ENCODE measurements at places on chromosomes 1 and 21.

- no peak overlapping the region for H3K27ac ChIP-seq
- DNase-seq: peak; percentile 27
- no peaks in the 10 kb centered on the region for H3K27me3 ChIP-seq
- H3K4me3 ChIP-seq: no peak overlapping the region
- H3K36me3 ChIP-seq: no peaks in the 10 kb centered on the region
These were observed 1.5 kb downstream of the TTC34 start for GRCh38 chr1:2799811-2800663.

- peak overlapping the region; percentile 26 for H3K27ac ChIP-seq
- H3K27me3 ChIP-seq: peaks cover 35% of the 10 kb centered on the region
- H3K4me1 ChIP-seq: peaks cover 28% of the 10 kb centered on the region
- H3K36me3 ChIP-seq: no peaks in the 10 kb centered on the region
- DNase-seq: peak; percentile 59
- peak overlapping the region; percentile 89 for H3K4me3 ChIP-seq
These were observed 1.1 kb downstream of the COL9A2 start for GRCh38 chr1:40315795-40316594.

DNA sequence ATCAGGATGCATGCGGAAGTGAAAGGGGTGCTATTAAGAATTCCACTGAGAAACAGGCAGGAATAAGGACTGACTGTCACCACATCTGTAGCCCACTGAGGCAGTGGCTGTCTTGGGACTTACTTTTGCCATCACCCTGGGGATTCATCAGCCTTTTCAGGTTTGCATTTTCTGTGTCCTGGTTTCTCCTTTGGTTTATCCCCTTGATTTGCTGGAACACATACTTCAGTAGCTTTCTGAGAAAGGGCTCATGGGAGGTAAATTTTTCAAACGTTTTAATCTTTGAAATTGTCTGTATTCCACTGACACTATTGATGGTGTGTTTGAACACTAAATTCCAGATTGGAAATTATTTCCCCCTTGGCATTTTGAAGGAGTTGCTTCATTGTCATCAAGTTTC, 80.2 kb upstream of the ACTRT2 start:
- H3K27ac ChIP-seq: no peak overlapping the region
- DNase-seq: no peak
- no peaks in the 10 kb centered on the region for H3K27me3 ChIP-seq
- no peak overlapping the region for H3K4me3 ChIP-seq
- H3K36me3 ChIP-seq: no peaks in the 10 kb centered on the region

GRCh38 chr1:245987577-245987976, 519.5 kb downstream of the SMYD3 start:
- DNase-seq: no peak
- no peak overlapping the region for H3K4me3 ChIP-seq
- no peaks in the 10 kb centered on the region for H3K27me3 ChIP-seq
- H3K36me3 ChIP-seq: peaks cover 8% of the 10 kb centered on the region
- no peak overlapping the region for H3K27ac ChIP-seq
- H3K4me1 ChIP-seq: peaks cover 4% of the 10 kb centered on the region

DNA sequence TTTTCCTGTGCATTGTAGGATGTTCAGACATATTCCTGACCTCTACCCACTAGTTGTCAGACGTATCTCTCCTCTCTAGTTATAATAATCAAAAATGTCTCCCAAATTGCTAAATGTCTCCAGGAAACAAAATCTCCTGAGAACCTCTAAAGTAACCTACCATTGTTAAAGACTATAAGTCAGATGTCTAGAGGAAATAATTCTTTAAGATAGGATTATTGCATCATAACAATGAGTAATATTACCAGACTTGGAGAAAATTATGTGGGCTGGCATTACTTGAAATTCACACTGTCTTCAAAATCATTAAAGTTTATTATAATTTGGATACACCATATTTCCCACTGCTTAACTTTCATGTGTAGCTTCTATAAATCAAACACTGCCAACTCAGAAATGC, 643.0 kb upstream of the ADGRL2 start:
- no peak overlapping the region for H3K27ac ChIP-seq
- DNase-seq: no peak
- H3K4me3 ChIP-seq: no peak overlapping the region
- H3K36me3 ChIP-seq: no peaks in the 10 kb centered on the region

- no peaks in the 10 kb centered on the region for H3K27me3 ChIP-seq
- no peak overlapping the region for H3K27ac ChIP-seq
- H3K4me3 ChIP-seq: no peak overlapping the region
These were observed 39.0 kb downstream of the COQ8A start for GRCh38 chr1:226979115-226979516.

- H3K4me1 ChIP-seq: no peaks in the 10 kb centered on the region
- peaks cover 21% of the 10 kb centered on the region for H3K27me3 ChIP-seq
- no peak overlapping the region for H3K27ac ChIP-seq
- H3K36me3 ChIP-seq: no peaks in the 10 kb centered on the region
These were observed 82.8 kb upstream of the BEND5 start for GRCh38 chr1:48859456-48859855.

GRCh38 chr21:46425571-46425970, 33.1 kb upstream of the DIP2A start:
- no peaks in the 10 kb centered on the region for H3K27me3 ChIP-seq
- H3K36me3 ChIP-seq: peaks cover 14% of the 10 kb centered on the region
- H3K27ac ChIP-seq: peak overlapping the region; percentile 97
- DNase-seq: peak; percentile 80
- peaks cover 21% of the 10 kb centered on the region for H3K4me1 ChIP-seq

GRCh38 chr1:24216276-24217074, 29.4 kb upstream of the IFNLR1 start:
- DNase-seq: no peak
- no peaks in the 10 kb centered on the region for H3K4me1 ChIP-seq
- no peak overlapping the region for H3K4me3 ChIP-seq
- no peak overlapping the region for H3K27ac ChIP-seq
- H3K27me3 ChIP-seq: peaks cover 50% of the 10 kb centered on the region
- H3K36me3 ChIP-seq: no peaks in the 10 kb centered on the region

DNA sequence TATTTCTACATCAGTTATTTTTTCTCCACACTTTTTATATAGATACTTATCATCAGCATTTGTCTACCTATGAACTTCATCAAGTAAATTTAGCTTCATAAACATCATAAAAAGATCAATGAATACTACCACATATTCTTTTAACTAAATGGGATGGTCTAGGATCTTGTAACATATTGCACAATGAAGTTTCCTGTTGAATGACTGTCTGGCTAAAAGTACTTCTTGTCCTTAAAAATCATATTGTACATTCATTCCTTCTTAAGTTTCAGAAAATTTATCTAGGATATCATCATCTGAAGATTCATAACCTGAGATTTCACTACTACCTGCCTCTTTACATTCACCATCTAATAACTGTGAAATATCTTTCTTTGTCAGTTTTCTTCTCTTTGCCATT, 69.0 kb downstream of the MAGI3 start:
- H3K4me3 ChIP-seq: no peak overlapping the region
- H3K36me3 ChIP-seq: no peaks in the 10 kb centered on the region
- peaks cover 4% of the 10 kb centered on the region for H3K27me3 ChIP-seq
- H3K4me1 ChIP-seq: no peaks in the 10 kb centered on the region

DNA sequence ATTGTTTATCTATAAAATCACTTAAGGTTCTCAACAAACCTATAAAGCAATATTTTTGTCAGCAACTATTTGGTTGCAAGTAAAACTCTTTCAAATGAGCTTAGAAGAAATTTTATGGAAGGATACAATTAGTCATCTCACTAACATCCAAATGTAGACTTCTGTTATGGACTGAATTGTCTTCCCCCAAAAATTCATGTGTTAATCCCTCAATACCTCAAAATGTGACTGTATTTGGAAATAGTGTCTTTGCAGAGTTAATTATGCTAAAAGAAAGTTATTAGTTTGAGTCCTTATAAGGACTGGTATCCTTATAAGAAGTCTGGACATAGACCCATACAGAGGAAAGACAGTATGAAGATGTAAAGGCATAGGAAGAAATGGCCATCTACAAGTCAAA, 357.8 kb upstream of the PRMT6 start:
- H3K36me3 ChIP-seq: no peaks in the 10 kb centered on the region
- no peak overlapping the region for H3K4me3 ChIP-seq
- DNase-seq: no peak
- no peak overlapping the region for H3K27ac ChIP-seq
- no peaks in the 10 kb centered on the region for H3K4me1 ChIP-seq

- peaks cover 7% of the 10 kb centered on the region for H3K4me1 ChIP-seq
- peaks cover 10% of the 10 kb centered on the region for H3K36me3 ChIP-seq
- H3K27me3 ChIP-seq: no peaks in the 10 kb centered on the region
- H3K4me3 ChIP-seq: no peak overlapping the region
- no peak overlapping the region for H3K27ac ChIP-seq
These were observed 58.2 kb upstream of the MPC2 start for GRCh38 chr1:167995038-167995437.

DNA sequence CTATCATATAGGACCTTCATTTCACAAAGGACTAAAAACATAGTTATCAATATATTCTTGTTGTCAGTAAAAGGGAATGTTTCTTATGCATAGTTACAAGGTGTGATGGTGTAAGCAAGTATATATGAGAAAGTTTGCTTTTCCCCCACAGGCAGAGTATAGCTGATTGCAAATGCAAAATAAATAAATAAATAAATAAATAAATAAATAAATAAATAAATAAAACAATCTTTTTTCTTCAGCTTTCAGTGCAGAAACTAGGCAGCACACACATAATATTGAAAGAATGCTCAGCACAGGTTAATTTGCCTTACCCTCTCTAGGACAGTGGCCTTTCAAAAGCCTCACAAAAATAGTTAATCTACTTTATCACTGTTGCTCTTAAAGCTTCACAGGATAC, 138.8 kb downstream of the BRINP3 start:
- H3K36me3 ChIP-seq: no peaks in the 10 kb centered on the region
- H3K27ac ChIP-seq: no peak overlapping the region

- no peaks in the 10 kb centered on the region for H3K36me3 ChIP-seq
- H3K4me1 ChIP-seq: peaks cover 6% of the 10 kb centered on the region
- H3K27me3 ChIP-seq: no peaks in the 10 kb centered on the region
- H3K4me3 ChIP-seq: no peak overlapping the region
- no peak for DNase-seq
- no peak overlapping the region for H3K27ac ChIP-seq
These were observed 44.7 kb downstream of the EIF2B3 start for GRCh38 chr1:44941424-44942324.

GRCh38 chr1:221089273-221089672, 210.0 kb downstream of the HLX start:
- DNase-seq: no peak
- no peak overlapping the region for H3K4me3 ChIP-seq
- no peaks in the 10 kb centered on the region for H3K4me1 ChIP-seq

GRCh38 chr1:26743426-26744059, 44.2 kb upstream of the PIGV start:
- peak overlapping the region; percentile 85 for H3K4me3 ChIP-seq
- H3K4me1 ChIP-seq: peaks cover 62% of the 10 kb centered on the region
- H3K27ac ChIP-seq: peak overlapping the region; percentile 97
- no peak for DNase-seq
- peaks cover 59% of the 10 kb centered on the region for H3K36me3 ChIP-seq

- no peak for DNase-seq
- H3K4me1 ChIP-seq: no peaks in the 10 kb centered on the region
- H3K27ac ChIP-seq: no peak overlapping the region
- no peak overlapping the region for H3K4me3 ChIP-seq
- H3K27me3 ChIP-seq: peaks cover 11% of the 10 kb centered on the region
These were observed 120.0 kb downstream of the SETD4 start for GRCh38 chr21:35940074-35940927.

DNA sequence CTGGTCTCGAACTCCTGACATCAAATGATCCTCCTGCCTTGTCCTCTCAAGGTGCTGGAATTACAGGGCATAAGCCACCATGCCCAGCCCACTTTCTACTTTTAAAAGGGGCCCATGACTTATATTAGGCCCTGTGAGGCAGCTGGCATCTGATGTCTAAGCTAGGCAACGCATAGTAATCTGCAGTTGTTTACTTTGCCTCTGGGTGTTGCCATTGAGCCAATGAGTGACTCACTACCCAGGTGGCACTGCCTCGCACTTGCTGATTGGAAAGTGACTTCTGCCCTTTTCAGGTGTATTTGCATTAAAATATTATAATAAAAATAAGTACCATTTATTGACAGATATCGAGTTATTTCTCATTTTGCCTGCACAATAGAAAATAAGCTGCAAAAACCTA, 84.9 kb downstream of the KIF14 start:
- H3K4me1 ChIP-seq: peaks cover 8% of the 10 kb centered on the region
- DNase-seq: no peak
- no peak overlapping the region for H3K27ac ChIP-seq
- peaks cover 1% of the 10 kb centered on the region for H3K27me3 ChIP-seq

- no peaks in the 10 kb centered on the region for H3K36me3 ChIP-seq
- no peak overlapping the region for H3K4me3 ChIP-seq
- DNase-seq: no peak
- H3K27ac ChIP-seq: no peak overlapping the region
- peaks cover 7% of the 10 kb centered on the region for H3K27me3 ChIP-seq
These were observed 45.5 kb downstream of the TP73 start for GRCh38 chr1:3697810-3698209.

- no peak for DNase-seq
- no peak overlapping the region for H3K27ac ChIP-seq
- H3K36me3 ChIP-seq: no peaks in the 10 kb centered on the region
- peaks cover 30% of the 10 kb centered on the region for H3K27me3 ChIP-seq
- H3K4me1 ChIP-seq: peaks cover 4% of the 10 kb centered on the region
These were observed 1.6 kb downstream of the PBX1 start for GRCh38 chr1:164560556-164560955.

- H3K36me3 ChIP-seq: no peaks in the 10 kb centered on the region
- no peak overlapping the region for H3K4me3 ChIP-seq
- H3K27me3 ChIP-seq: peaks cover 2% of the 10 kb centered on the region
- DNase-seq: no peak
These were observed 499.4 kb downstream of the NPHP4 start for GRCh38 chr1:5492846-5493245.

- H3K27me3 ChIP-seq: peaks cover 6% of the 10 kb centered on the region
- no peak overlapping the region for H3K4me3 ChIP-seq
- H3K36me3 ChIP-seq: no peaks in the 10 kb centered on the region
- no peaks in the 10 kb centered on the region for H3K4me1 ChIP-seq
These were observed 99.7 kb downstream of the NFIA start for GRCh38 chr1:61182049-61182448.

DNA sequence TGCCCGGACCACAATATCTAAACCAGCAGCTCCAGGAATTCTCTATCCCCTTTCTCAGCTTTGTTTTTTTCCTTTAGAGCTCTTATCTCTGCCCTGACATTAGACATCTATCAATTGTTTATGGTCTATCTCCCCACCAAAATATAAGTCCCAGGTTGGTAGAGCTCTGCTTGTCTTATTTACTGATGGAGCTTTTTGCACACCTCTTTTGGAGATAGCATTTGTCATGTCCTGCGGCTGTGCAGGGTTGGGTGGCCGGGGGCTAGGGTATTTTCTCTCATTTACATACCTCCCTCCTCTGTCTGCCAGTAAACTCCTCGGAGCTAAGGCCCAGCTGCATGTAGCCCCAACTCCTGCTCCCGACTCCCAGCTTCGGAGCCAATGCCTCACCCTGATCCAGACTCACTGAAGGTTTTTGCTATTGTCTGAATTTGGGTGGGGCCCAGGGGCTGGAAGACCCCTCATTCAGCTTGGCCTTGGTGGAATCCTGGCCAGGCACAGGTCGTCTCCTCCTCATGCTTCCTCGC, 11.1 kb upstream of the PDE9A start:
- peaks cover 14% of the 10 kb centered on the region for H3K27me3 ChIP-seq
- H3K4me1 ChIP-seq: no peaks in the 10 kb centered on the region
- H3K36me3 ChIP-seq: no peaks in the 10 kb centered on the region
- no peak overlapping the region for H3K4me3 ChIP-seq
- H3K27ac ChIP-seq: no peak overlapping the region
- DNase-seq: no peak

Data from activated naive CD8-positive, alpha-beta T cell treated with anti-CD3 and anti-CD28 coated beads, Interleukin-2, amount 10 ng/mL, durations not matched to agents 7 days and 5 days (primary cell).